HL-60 (cell line): ENCODE measurements at places on chromosomes 2 and 18.

GRCh38 chr2:36373149-36373926, 17.8 kb downstream of the CRIM1 start:
- DNase-seq: no peak

- no peak for DNase-seq
Measured at GRCh38 chr2:14223576-14223975, 408.9 kb upstream of the LRATD1 start.

DNA sequence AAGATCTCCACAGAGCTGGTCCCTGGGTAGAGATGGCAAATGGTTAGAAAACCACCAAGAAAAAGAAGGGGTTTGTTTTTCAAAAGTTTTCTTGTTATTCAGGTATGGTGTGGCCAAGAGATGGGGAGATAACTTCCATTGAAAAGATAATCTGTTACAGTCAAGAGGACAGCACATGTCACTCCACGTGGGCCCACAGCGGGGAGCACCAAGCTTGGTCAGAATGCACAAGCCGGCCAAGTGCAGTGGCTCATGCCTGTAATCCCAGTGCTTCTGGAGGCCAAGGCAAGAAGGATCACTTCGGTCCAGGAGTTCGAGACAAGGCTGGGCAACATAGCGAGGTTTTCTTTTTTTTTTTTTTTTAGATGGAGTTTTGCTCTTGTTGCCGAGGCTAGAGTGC, 6.0 kb upstream of the LCLAT1 start:
- no peak for DNase-seq

- no peak for DNase-seq
Measured at GRCh38 chr2:120768112-120769048, 32.7 kb downstream of the GLI2 start.

DNA sequence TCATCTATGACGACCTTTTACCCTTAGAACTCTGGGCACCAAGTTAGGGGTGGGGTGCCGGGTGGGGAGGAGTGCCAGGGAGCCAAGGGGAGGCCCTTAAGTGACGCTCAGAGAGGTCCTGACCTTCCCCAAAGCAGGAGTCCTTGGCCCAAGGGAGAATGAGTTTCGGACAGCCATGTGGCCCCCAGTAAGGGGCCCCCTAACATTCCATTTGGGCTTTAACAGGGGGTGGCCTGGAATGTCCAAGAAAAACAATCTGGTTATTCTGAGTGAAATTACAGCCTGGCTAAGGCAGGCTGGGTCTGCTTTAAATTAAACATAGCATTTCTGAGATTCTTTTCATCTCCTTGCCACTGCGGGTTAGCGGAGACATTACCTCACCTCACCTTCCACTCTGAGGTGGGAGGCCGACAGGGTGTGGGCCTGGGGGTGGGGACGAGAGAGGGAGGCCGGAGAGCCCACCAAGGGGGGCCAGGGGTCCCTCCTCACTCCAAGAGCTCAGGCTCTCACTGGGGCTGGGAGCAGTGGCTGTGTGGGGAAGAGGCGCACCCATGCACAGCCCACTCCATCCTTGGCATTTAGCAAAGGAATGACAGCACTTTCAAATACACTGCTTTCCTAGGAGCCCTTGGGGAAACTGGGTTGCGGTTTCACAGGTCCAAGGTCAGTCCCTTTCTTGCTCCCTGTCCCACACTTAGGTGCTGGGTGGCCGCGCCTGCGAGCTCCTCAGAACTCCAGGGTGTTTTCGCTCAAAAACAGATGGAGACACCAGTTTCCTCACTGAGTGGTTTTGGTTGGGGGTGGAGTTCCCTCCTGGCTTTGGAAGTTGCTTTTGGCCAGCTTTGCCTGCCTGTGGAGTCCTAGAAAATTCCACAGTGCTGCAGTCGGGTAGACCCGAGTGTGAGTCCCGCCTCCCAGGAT, 107.4 kb downstream of the POLR1A start:
- no peak for DNase-seq

GRCh38 chr2:60958361-60958760, 59.2 kb upstream of the PEX13 start:
- no peak for DNase-seq
